CD4-positive, alpha-beta T cell treated with Interleukin-1 beta for 1 hour (primary cell): ENCODE measurements at places on chromosomes 12 and 14.

DNA sequence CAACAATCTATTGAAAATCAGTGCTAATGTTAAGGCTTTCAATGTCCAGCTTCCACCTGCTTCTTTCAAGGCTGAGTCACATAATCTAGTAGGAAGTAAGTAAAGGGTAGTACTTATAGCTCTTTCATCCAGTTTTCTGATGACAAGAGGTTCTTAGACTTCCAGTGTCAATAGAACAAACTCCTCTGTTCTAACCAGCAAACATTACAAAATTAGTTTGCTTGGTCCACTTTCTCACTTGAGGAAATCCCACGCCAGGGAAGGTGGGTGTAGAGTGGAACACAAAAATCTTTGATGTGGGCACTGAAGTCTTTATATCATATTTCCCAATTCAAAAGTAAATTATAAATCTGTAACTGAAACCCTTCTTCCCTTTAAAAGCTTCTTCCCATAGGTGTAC, 2.6 kb downstream of the NPC2 start:
- DNase-seq, result no peak

DNA sequence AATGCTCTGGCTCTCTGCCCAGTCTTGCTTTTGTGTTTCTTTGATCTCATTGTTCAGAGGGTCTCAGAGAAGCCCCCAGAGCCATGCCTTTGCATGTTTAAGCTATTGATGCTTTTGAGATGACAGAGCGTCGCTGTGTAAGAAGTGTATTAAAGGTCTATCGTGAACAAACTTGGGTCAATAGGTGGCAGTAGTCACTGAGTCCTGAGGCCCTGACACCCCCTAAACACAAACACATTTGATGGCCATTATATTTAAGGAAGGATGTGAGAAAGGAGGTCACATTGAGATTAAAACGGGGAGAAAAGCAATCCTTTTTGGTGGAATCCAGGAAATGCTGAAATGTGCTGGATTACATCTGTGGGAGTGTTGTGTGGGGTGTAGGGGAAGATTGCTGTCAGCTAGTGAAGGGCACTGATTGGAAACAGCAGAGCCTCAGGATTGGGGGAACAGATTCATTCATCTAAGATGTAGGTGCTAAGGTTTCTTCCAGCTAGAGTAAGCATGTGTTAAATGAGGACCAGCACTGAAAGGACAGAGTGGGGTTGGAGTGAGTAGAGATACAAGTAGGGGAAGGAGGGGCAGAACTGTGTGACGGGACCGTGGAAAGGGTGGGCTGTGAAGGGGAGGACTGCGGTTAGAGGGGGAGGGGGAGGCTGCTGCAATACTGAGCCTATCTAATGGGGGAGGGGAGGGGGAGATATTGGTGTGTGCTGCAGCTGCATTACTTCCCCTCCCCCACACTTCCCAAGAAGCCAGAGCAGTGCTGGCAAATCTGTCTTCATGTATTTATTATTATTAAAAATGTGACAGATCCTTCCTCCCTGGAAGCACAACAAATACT, 12.7 kb downstream of the NGDN start:
- no peak for DNase-seq

GRCh38 chr12:113065126-113066007, 8.8 kb downstream of the DTX1 start:
- DNase-seq, result no peak

- no peak for DNase-seq
Observed at GRCh38 chr14:76690502-76691105, 70.7 kb upstream of the VASH1 start.

DNA sequence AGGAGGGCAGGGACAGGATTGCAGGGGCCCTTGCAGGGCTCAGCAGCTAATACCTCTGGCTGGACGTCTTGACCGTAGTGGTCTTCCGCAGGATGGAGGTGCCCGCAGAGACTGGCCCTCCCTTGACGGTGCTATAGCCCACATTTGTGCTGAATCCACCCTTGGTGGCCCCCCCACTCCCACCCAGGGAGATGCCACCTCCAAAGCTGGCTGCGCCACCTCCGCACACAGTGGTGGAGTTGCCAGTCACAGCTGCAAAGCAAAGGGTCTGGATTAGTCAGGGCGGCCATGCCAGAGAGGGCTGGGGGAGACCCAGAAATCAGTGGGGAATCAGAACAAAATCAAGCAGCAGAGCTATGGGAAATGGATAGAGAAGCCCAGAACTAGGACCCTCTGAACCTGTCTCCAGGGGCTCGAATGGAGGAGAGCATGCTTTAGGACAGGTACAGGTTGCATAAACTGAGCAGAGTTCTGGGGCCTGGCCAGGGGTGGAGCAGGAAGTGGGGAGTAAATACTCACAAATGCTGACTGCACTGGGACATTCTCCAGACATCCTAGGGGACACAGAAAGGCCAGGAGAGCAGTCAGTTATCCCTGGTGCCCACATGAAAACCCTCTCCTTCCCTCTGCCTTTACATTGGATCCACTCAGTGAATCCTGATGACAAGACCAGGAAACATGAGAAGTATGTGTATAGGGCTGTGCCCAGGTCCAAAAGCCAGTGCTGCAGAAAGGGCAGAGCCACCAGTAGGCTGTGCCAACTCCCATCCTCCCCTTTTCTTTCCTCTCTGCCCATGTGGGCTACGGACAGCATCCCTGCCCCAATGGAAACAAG, 8.1 kb upstream of the KRT4 start:
- no peak for DNase-seq

DNA sequence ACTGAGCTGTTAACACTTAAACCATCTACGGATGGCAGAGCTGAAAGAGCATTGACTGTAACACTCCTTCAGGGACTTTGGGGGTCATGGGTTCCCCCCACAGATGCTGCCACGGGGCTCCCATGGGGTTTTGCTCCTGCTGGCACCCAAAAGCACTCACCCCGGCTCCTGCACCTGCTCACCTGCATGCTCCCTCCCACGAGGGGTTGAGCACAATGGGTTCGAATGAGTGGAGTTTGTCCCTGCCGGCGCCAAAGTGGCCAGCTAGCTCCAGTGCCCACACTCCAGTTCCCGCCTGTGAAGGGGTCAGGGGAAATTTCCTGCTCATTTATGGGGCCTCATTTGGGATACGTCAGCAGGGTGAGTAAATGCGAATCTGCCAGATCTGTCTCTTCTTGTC, 40.7 kb downstream of the TNFAIP2 start:
- DNase-seq, result no peak

- DNase-seq, result no peak
Observed at GRCh38 chr12:65699251-65699650, 125.0 kb upstream of the HMGA2 start.

- DNase-seq, result no peak
Observed at GRCh38 chr12:42421844-42422779, 96.1 kb downstream of the PPHLN1 start.

DNA sequence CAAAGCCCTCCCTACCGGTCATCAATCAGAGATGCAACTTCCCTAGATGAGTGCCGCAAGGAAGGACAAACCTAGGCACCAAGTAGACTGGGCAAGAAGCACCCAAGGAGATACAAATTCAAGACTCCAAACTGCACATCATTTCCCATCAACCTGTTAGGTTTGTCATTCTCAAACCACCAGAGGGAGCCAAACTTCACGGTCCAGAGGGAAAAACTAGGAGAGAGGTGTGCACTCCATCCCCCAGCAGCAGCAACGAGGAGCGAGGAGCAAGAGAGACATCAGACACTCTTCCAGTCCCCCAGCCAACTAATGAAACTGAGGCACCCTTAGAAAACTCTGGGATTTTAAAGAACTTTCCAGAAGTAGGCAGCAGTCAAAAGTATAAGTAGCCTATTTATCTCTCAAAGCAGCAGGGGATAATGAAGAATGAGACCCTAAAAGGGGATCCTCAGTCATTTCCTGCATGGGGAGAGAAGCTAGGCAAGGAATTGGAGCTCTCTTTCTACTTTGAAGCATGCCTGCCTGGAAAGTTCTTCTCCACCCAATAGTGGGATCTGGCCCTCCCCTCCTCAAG, 37.0 kb upstream of the NT5DC3 start:
- DNase-seq, result peak; percentile 47

GRCh38 chr14:81005540-81006228, 50.3 kb downstream of the TSHR start:
- no peak for DNase-seq

DNA sequence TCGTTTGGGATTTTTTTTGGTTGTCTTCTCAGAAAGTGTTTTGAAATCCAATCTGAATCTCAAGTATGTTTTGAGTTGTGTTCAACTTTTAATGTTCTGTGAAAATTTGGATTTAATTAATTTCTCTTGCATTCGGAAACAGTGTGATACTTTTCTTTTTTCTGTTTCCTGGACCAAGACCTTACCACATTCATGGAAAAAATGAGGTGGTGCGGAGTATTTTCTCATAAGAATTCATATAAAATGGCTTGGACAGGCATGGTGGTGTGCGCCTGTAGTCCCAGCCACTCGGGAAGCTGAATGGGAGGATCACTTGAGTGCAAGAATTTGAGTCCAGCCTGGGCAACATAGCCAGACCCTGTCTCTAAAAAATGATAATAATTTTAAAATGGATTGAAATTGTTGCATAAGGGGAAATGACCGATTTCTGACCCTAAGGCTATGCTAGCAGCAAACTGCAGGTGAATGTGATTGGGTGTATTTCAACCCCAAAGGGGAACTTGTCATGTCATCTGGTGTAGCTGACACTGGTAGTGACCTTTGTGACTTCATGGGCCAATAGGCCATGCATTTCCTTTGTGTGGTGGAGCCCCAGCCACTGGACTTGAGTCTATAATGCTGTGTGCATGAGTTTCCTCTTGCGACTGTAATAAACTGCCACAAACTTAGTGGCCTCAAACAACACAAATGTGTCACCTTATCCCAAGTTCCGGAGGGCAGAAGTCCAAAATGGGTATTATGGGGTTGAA, 123.5 kb upstream of the RFLNA start:
- peak; percentile 63 for DNase-seq

- no peak for DNase-seq
Observed at GRCh38 chr14:26281280-26281998, 316.4 kb downstream of the NOVA1 start.

GRCh38 chr12:3047961-3048360, 29.2 kb upstream of the TSPAN9 start:
- no peak for DNase-seq

DNA sequence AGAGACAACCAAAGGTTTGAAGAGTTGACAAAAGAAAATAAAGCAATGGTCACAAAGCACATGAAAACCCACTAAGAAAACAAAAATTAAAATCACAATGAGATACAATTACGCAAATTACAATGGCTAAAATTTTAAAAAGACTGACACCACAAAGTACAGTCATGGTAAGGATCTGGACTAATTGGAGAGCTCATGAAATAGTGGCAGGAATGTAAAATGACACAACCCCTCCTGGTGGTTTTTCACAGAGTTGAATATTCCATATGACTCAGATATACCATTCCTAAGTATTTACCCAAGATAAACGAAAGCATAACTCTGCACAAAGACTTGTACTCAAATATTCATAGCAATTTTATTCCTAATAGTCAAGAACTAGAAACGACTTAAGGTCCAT, 65.9 kb downstream of the NOVA1 start:
- no peak for DNase-seq

DNA sequence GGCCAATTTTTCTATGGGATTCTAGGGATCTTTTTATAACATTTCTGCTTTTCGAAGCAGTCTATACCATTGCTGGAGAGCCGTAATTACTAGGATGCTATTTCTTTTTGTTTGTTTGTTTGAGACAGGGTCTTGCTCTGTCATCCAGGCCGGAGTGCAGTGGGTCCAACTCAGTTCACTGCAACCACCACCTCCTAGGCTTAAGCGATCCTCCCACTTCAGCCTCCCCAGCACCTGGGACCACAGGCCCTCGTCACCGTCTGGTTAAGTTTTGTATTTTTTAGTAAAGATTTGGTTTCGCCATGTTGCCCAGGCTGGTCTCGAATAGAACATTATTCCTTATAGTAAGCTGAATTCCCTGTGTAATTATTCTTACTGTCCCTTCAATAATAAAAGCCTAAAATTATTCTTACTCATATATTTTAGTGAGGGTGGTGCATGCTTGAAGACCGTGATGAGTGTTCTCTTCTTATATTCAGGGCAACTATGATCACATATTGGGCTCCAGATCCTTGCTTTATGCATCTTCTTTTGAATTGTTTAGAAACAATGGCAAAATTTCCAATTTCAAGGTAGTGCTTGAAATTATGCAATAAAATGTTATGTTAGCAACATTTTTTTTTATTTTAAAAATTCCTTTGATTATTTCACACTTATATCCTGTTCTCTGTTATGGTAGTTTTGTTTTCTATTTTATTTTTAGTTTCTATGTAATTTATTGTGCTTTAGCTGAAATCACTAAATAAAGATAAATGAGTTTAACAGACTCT, 66.2 kb downstream of the CRADD start:
- no peak for DNase-seq

- no peak for DNase-seq
Observed at GRCh38 chr12:50686406-50686805, 77.5 kb upstream of the ATF1 start.

- DNase-seq, result no peak
Observed at GRCh38 chr14:69635981-69636639, 24.7 kb downstream of the SUSD6 start.

DNA sequence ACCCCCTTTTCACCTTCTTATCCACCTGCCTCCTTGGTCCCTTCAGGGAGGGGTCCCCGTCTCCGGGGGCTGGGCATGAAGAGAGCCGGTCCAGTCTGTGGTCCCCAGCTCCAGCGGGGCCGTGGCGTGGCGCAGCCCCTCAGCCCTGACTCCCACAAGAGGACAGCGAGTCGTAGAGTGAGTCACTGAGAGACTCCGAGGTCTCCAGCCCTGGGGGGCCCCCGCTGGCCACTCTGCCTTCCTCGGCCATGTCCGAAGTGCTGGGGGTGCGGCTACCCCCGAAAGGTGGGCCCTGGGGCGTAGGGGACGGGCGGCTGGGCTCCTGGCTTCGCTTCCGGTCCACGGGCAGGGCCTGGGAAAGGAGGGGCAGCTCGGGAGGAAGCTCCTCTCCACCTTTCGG, 36.5 kb downstream of the NCKAP5L start:
- DNase-seq, result no peak

- no peak for DNase-seq
Observed at GRCh38 chr14:87600240-87600639, 392.7 kb downstream of the GALC start.

- no peak for DNase-seq
Observed at GRCh38 chr12:111748151-111748672, 18.5 kb upstream of the ALDH2 start.

DNA sequence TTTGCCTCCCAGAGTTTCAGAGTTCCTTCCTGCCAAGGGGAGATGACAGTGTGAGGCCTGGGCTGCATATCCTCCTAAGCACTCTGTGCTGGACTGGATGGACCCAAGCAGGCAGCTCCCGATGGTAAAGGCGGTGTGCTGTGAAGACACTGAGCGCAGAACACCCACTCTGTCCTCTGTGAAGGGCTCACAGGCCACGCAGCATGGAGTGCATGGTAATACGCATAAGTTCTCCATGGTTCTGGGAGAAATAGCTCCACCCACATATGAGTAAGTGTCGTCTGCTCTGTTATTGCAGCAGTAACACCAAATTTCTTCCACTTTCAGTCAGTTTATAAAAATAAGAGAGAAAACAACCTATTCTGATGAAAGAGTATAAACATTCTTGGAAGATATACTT, 55.8 kb downstream of the TMEM30B start:
- DNase-seq, result no peak

DNA sequence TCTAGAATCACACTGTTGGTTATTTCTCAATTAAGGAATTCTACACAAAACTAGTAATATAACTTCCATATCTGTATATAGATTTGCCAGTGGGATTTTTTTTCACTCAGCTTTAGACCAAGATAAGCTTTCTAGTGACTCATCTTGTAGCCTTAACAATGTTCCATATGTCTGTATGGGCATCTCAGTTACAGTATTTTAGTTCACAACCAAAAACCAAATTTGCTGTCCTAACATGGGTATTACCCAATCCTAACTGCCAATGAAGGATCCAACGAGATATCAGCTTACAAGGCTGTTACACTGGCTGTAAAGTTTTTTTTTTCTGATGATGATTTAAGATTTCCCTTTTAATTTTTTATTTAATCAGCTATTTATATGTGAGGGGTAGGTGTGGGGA, 31.5 kb upstream of the KRR1 start:
- DNase-seq, result no peak
